ENCODE measurements at places on chromosomes 5 and 9.

- no peak for DNase-seq
Observed at GRCh38 chr9:88890546-88890945, 100.7 kb upstream of the S1PR3 start.

DNA sequence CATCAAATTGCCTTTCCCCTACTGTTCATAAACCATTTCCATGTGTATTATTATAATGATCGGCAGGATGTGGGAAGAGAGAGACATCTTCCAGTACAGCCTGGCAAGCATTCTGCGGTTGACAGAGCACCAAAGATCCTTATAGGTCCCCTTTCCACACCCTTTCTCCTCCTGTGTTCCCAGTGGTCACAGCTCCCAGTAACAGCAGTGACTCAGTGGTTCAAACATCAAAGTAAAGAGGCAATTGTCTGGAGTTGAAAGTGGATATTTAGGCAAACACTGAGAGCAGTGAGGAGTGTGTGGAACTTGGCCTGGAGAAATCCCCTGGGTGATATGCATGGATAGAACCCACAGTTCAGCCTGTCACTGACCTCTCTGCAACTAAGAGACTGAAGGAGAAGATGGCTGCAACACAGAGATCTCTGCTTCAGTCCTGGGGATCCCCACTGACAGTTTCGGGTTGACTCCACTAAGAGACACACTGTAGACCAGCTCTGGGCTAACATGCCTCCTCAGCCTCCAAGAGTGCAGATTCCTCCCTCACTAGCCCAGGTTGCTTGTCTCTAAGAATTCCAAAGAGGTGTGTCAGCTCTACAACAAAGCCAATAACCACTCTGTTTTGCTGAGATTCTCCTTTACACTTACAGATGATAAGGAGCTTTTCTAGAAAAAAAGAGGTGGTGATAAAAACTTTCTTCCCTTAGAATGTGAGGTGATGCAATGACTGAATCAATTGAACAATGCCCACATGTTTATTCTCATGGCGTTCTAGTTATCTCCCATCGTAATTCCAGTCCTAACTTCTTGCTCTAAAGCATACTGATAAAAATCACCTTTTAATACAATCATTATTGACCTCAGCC is 94.4 kb upstream of the IL6ST start:
- DNase-seq: no peak

DNA sequence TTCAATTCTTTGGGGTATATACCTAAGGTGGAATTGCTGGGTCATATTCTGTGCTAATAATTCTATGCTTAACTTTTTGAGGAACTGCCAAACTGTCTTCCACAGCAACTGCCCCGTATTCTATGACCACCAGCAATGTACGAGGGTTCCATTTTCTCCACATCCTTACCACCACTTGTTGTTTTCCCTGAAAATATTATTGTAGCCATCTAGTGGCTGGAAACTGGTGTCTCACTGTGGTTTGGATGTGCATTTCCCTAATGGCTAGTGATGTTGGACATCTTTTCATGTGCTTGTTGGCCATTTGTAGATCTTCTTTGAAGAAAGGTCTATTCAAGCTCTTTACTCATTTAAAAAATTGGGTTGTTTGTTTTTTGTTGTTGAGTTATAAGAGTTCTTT is 30.7 kb downstream of the MSX2 start:
- no peak for DNase-seq

DNA sequence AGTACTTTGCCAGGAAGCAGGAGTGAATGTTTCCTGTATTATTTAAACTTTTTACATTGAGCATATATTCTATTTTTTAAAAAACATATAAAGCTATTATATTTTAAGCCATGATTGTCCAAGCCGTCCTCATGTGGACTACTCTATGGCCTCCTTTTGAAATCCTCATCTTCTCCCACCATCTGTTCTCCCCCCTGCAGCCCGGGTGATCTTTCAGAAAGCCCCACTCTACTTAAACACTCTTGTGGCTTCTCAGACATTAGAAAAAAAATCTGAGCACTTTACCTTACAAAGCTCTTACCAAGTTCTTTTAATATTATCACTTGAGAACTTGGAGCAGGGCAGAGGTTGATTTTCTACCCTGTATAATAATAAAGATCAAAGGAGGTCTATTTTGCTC is 95.4 kb downstream of the CAVIN4 start:
- no peak for DNase-seq

GRCh38 chr5:61167382-61167781 is 5.1 kb upstream of the SMIM15 start:
- DNase-seq: no peak

DNA sequence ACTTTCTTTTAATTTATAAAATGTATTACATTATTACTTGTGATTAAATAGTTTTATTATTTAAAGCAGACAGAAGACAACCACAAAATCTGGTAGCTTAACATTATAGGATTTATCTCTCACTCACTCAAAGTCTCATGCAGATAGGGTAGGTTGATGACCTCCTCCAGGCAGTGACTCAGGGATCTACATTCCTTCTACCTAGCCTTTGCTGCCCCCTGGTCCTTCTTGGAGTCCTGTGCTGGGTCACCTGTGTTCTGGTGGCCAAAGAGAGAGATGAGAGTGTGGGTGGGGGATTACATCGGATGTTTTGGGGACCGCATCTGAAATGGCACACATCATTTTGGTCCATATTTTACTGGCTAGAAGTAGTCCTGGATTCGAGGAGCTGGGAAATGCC is 95.7 kb upstream of the CTSL start:
- DNase-seq: no peak

DNA sequence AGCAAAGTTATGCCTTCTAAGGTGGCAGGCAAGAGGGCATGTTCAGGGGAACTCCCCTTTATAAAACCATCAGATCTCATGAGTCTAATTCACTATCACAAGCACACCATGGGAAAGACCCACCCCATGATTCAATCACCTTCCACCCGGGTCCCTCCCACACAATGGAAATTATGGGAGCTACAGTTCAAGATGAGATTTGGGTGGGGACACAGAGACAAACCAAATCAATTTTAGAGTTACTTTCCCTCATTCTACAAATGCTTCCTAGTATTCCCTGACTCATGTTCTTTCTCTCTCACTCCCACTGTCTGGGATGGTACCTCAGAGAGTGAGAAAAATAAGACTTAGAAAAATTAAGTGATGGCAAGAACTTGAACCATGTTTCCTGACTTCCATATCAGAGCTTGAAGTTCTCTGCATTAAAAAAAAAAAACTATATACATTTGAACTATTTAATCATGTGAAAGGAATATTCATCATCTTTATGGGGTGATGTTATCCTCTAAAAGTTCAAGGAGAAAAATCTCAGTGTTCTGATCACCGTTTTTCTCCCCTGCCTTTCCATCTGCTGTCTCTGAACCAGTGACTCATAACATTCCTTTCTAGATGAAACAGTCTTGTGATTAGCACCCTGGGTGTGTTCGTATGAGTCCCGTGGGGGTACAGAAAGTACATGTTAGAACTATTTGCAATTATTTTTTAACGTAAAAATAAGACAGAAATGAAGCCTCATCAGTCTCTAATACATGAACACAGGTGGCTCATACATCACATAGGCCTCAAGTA is 282.9 kb downstream of the SLF1 start:
- no peak for DNase-seq

GRCh38 chr5:136676685-136677084 is 311.3 kb upstream of the TRPC7 start:
- DNase-seq: no peak

GRCh38 chr9:88364706-88365105 is 23.5 kb upstream of the SPIN1 start:
- DNase-seq: no peak

DNA sequence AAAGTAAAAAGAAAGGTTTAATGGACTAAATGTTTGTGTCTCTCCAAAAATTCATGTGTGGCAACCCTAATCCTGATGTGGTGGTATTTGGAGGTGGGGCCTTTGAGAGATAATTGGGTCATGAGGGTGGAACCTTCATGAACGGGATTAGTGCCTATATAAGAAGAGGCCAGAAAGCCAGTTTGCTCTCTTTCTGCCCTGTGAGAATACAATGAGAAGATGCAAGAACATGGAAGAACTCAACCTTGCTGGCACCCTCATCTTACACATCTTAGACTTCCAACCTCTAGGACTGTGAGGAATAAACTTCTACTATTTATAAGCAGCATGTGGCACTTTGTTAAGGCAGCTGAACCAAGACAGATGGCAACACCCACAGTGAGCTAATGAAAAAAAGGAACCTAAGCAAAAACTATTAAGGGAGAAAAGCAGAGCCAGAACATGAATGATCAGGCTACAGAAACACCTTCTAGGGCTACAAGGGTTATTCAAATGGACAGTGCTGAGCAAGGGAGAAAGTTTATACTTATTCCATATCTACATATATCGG is 159.5 kb downstream of the PLK2 start:
- DNase-seq: no peak

- DNase-seq: no peak
Observed at GRCh38 chr5:39471836-39472508, 47.2 kb upstream of the DAB2 start.

DNA sequence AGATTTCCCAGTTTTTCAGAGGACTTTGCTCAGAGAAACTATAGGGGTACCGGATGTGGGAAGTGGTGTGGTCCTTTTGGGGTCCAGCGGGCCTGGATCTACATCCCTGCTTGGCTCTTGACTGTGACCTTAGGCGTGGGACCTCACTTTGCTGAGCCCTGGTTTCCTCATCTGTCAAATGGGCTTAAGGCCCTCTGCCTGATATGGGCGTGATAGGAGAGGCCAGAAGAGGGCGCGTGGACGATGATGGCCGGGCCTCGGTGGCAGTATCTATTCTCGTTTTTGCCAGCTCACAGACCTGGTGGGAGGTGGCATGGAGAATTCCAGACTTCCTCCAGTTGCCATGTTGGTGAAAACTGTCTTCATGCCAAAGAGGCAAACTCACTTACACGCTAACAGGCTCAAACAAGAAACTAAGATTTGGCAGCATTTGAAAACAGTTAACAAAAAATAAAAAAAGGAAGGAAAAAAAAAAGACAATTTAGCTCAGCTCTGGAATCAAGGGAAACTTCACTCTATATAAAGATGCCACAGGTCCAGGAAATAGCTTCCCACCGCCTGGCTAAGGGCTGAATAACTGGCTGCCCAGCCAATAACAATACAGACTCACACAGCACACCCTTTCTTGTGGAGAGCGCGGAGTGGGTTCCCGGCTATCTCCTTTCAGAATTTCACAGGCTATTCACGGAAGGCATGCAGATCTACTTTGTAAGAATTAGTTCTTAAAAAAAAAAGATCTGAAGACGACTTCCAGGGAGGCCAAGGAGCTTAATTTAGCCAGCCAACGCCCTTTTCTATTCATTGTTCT is 1.7 kb downstream of the SH3PXD2B start:
- no peak for DNase-seq

DNA sequence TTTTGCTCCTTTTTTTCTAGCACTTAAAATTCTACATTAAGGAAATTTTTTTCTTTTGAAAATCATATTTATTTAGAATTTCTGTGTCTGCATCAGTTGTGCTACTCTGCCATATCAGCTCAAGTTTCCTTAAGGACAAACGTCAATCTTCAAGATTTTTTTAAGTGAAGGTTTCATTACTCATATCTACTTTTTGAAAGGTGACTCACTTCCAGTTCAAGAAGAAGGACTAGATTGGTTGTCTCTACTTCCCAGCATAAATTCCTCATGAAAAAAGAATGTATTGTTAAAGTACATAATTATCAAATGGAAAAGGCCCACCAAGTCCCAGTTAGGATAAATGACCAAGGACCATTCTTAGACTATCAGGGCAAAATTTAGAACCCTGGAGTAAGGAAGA is 626.5 kb downstream of the DMRTA1 start:
- no peak for DNase-seq

GRCh38 chr9:112605518-112605917 is 112.4 kb downstream of the INIP start:
- DNase-seq: no peak

GRCh38 chr5:78050888-78051287 is 243.6 kb downstream of the AP3B1 start:
- DNase-seq: no peak

DNA sequence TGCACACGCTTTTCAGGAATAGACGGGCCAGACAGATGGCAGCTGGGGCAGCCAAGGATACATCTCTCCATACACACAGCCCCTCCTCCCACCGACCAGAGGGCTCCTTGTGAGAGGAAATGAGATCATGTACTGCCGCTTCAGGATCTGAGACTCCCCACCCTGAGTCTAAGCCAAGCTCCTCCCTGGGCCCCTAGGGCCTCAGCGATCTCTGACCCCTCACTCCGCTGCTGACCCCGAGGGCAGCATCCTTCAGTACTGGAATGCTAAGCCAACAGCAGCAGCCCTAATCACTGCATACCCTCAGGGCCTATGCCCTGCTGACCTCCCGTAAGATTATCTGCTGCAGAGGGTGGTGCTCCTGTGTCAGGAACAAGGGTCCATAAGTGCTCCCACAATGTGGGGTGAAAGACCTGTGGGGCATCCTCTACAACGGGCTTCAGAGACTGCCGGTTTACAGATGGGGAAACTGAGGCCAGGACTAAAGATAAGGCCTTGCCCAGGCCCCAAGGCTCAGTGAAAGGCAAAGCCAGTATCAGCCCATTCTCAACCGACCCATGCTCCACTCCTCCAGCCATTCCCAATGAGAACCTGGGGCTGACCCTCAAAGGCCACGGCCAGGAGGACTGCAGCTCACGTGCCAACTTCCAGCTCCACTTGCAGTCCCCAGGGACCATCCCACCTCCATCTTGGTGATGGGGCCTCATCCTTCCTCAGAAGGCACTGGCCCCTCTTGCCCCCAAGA is 37.5 kb downstream of the BICD2 start:
- DNase-seq: no peak

DNA sequence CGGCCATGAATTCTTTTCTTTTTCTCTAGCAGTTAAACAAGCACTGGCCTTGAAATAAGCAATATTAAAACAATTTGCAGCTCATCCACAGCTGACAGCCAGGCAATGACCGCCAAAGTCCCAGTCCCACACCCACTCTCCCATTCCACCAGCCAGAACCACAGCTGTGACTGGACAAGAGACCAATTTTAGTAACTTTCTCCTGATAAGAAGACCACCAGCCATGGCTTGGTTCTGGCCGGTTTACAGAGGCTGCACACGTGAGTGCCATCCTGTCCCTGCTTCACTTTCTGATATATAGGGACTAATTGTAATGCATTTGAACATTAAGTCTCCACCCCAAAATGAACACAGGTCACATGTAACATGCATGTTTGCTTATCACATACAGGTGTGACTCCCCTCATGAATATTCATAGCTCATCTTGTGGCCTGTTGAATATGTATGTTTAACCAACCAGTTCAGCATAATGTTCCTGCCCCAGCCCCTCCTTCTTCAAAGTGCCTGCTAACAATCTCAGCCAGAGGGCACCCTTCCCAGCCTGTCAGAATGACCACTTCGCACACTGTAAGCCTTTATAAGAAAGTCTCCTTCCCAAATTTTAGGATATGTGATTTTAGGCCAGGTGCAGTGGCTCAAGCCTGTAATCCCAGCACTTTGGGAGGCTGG is 23.9 kb upstream of the FANCC start:
- no peak for DNase-seq

- DNase-seq: no peak
Observed at GRCh38 chr9:128216781-128217553, 13.8 kb downstream of the DNM1 start.

- no peak for DNase-seq
Observed at GRCh38 chr5:113295111-113295539, 139.7 kb downstream of the TSSK1B start.

Measured in hypothalamus (tissue), 51 donors.